Naive thymus-derived CD8-positive, alpha-beta T cell (primary cell): ENCODE measurements at places on chromosomes 5 and 9. TPM values are rescaled to one million over a fixed set of nuclear protein-coding genes. Genes with fewer than 3 reads are reported as not detected.

TMC1 gene
- total RNA-seq: not detected

SMIM32 gene
- total RNA-seq: not detected

CREBRF gene
- 99.4 TPM for total RNA-seq

SPINK13 gene
- total RNA-seq: not detected

ADAMTS16 gene
- not detected for total RNA-seq

FAM81B gene
- not detected for total RNA-seq

SHOC1 gene
- total RNA-seq: not detected

BRIX1 gene
- 36.8 TPM for total RNA-seq

ORM2 gene
- total RNA-seq: not detected

FYB1 gene
- total RNA-seq: 642 TPM

SUSD3 gene
- 64.0 TPM for total RNA-seq
